ENCODE measurements at places on chromosomes 7 and 10.

- peak; percentile 90 for DNase-seq
Observed at GRCh38 chr10:133277993-133278576, 1.4 kb upstream of the ADAM8 start.

GRCh38 chr7:36661135-36661840 is 63.0 kb downstream of the AOAH start:
- no peak for DNase-seq

DNA sequence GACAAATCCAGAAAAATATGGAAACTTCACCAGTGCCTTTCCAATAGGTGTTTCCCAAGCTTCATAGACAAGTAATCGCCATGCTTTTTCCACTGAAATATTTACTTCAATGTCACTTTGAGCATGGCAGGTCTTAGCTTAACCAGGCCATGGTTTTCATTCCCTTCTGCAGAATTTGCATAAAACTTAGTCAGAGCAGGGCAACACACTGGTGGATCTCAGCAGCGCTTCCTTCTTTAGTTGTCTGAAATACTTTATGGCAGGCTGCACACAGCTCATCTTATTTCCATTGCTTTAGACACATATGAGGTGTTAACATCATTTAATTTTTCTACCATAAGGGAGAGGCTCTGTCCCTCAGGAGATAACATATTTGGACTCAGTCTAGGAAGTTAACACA is 102.9 kb upstream of the AHR start:
- DNase-seq: no peak

DNA sequence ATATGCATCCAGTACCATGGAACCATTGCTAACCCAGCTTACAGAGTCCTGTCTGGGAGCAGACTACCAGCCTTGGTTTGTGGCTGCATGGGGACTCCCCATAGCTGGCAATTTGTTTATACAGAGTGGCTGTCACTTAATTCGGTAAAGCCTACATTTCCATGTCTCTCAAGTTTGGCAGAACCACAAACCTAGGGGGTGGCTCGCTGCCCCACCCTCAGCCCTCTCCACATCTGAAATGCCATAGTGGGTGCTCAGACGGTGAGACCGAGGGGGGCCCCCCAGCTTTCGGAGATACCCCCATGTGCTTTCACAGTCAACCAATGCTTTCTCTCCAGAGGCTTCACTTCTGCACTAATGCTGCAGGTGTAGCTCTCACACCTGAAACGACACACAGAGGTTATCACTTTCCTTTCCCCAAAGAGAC is 75.5 kb upstream of the KAT6B start:
- DNase-seq: no peak

DNA sequence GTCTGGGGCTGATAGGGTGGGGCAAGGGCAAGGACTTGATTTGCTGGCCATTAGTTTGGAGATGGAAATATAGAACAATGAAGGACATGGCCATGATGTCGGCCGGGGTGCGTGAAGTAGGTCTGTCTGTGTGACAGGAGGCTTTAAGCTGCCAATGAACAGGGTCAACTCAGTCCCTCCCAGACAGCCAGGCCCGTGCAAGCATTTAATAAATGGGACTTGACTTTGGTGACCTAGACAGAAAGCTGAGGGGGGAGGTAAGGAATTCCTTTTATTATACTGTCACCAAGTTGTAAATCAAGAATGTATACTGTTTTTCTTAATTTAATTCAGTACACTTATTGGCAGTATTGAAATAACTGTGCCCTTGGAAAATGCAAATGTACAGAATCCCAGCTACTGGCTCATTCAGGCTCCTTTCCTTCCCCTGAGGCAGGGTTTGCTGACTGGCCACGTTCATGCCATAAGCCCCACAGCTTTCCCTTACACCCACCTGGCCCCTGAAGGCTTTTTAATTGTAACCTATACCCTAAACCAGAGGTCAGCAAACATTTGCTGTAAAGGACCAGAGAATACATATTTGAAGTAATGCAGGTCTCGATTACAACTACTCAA is 87.2 kb downstream of the WIPF3 start:
- DNase-seq: no peak

DNA sequence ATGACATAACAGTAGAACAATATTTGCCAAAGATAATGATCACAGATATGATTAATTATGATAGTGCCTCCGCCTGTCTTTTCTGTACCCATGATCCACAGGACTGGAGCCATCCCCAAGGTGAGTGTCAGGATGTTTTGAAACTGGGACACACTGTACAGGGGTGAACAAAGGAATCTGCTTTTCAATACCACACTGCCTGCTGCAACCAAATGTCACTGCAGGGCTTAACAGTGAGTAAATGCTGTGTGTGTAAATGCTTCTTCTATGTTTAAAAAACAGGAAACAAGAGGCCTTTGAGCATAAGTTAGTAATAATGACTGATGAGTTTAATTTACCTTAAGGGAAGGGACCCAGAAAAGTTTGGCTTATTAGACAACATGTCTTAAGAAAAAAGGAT is 65.2 kb downstream of the HBP1 start:
- DNase-seq: no peak

DNA sequence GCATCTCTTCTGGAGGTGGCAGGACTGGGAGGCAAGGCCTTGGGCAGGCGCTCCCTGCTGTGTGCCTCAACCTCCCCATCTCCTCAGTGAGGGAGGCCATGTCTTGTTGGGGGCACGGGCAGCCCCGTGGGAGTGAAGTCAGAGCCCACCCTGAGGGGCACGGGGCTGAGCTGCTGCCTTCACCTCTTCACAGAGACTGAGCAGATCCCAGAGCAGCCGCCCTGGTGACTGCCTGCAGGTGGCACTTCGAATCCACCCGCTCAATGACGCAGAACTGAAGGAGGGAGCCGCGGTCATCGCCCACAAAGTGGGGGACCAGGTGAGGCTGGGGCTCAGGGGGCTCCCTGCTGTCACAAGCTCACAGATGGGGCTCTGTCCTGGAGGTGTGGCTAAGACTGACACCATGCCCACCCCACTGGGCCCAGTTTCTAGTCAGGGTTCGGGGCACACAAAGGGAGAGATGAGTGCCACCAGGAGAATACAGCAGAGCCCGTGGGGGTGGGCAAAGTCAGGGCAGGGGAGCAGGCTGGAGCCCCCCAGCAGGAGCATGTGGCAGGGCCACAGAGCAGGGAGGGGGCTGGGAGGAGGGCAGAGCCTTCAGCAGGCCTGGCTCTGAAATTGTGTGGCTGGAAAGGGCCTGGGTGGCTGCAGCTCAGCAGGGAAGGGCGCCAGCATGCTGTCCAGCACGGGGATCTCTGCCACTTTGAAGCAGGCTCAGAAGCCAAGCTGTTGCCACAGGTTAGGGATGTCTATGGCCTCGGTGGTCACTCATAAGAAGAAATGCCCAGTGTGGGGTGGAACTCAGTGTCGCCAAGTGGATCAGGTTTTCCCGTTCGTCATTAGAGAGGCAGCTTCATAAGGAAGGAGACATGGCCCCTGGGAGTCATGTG is 18.8 kb upstream of the CHST12 start:
- no peak for DNase-seq

DNA sequence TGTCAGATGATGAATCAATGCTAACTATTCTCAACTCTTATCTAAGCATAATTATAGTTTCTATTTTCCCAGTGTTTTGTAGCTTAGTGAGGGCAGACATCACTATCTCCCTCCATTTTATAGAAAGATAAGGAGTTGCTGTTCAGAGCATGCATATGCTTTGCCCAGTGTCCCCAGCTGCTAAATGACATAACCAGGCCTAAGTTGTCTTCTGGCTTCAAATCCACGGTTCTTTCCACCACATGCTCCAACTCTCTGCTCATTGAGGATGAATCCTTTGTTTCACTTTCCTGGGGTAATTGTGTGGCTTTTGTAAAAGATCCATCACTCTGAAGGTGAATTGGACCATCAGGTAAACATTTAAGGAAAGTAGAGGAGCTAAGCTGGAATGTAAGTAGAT is 134.0 kb downstream of the SNX10 start:
- DNase-seq: no peak

All from OCI-M1 (cell line).